Stimulated activated CD8-positive, alpha-beta memory T cell treated with anti-CD3 and anti-CD28 coated beads, Interleukin-7, amount 100 ng/mL, for 24 hours (primary cell): ENCODE measurements at places on chromosomes 13 and 19.

GRCh38 chr19:42441049-42441445 lies 1.7 kb downstream of the CXCL17 start:
- no peak for DNase-seq

DNA sequence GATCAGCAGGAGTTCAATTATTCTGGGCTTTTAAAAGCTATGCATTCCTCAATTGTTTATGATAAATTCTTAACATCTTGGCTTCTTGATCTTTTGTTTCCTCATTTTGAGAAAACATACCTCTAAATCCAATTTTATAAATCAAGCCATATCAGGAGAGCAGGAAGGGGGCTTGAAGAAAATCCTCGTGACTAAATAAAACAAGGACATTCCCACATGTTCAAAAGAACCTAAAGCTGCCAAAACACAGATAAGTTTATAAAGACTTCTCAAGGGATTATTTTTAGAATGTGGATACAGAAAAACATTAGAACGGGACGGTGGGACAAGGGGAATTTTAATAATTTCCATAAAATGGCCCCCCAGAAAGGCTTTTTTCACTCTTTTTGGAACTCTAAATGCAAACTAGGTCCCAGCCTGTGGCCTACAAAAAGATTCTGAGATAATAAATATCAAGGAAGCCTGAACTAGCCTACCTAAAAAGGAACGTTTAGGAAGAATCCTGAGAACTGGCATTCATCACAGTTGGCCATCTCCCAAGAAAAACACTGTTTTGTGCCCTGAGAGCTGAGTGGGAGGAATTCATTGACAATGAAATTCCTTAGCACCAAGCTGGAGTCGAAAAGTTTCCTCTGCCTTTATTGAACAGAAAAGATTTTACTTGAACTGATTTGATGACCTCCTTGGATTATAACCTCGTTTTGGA lies 30.1 kb downstream of the ZAR1L start:
- no peak for DNase-seq

DNA sequence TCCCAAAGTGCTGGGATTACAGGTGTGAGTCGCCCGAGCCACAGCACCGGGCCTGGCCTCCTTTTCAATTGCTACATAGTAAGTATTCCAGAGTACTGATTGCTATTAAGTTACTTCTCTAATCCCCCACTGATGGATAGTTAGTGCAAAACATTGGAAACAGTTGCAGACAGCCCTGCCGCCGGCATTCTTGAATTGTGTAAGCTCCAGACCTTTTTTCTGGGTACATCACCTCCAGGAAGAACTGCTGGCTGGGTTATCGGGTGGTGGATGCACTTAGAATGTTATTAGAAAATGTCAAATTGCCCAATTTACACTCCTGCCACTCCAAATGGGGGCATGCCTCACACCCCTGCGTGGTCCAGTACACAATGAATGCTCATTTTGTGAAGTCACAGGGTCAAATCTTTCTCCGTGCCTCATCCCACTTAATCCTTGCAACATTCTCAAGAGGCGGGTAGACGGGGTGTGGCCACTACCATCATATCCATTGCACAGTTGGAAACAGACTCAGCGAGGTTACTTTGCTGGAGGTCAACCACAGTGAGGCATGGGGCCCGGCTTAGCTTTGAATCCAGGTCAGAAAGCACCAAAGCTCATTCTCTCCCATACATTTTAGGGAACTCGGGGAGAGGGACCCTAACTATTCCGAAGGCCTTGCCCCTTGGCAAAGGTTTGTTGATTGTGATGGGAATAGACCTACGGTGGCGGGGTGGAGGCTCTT lies 1.0 kb upstream of the KDM4B start:
- DNase-seq, result no peak

GRCh38 chr19:41245843-41246242 lies 18.3 kb upstream of the HNRNPUL1 start:
- DNase-seq, result no peak

DNA sequence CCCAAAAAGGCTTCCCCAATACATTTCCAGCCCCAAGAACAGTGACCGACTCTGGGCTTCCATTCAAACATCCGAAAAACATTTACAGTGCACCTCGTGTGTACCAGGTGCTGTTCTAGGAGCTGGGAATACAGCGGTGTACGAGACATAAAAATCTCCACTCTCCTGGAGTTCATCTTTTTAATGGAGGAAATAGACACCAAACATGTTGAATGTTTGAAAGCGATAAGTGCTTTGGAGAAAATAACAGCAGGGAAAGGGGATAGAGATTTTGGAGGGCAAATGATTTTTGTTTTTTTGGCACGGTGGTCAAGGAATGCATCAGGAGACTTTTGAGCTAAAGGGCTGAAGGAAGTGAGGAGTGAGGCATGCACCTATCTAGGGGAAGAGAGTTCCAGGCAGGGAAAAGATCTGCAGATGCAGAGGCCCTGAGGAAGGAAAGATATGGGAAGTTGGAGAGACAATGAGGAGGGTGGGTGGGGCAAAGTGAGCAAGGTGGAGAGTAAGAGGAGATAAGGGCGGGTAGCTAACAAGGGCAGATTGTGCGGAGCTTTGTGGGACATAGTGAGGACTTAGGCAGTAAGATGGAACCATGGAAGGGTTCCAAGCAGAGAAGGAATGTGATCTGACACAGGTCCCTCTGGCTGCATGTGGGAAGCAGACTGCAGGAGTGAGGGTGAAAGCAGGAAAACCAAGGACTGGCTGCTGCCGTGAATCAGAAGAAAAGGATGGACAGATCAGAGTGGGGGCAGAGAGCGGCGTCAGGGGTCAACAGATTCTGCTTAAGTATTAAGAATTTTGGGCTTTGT lies 703 bp upstream of the FBL start:
- DNase-seq, result no peak

- DNase-seq, result no peak
Measured at GRCh38 chr19:57587529-57587928, 3.6 kb downstream of the ZIK1 start.

DNA sequence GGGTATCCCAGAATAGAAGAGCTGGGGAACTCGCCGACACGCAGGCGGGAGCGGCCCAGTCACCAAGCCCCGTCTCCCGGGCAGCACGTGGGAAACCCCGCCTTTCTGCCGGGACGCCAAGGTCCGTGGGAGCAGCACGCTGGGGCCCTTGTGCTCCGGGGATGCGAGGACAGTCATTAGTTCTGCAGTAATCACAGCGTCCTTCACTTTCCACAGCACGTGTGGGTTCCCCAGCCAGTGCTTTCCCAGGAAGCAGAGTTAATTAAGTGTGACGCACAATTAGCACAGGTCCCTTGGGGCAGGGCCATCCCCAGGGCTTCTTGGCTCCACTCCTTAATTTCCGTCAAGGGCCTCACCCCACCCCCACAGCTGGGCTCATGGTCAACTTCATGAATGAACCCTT lies 64.3 kb upstream of the C13orf46 start:
- DNase-seq, result no peak

- DNase-seq, result no peak
Measured at GRCh38 chr13:23699271-23699670, 129.1 kb downstream of the TNFRSF19 start.

GRCh38 chr13:97142452-97142851 lies 79.7 kb upstream of the MBNL2 start:
- DNase-seq, result no peak

DNA sequence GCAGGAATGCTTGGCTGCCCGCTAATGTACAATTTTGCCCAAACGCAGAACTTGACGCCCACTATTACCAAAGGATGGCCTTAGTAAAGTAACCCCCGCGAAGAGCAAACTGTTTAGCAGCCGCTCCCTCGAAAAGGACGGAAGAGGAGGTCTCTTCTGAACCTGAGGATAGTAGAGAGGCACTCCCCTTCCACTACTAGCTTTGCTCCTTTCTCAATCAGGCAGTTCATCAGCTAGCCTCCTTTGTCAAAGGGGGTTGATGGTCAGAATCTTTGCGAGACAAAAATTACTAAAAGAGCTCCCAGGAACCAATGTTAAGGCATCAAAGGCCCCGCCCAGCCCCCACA lies 534 bp downstream of the CAB39L start:
- DNase-seq, result no peak

GRCh38 chr13:50285283-50285682 lies 270.0 kb downstream of the KCNRG start:
- no peak for DNase-seq

DNA sequence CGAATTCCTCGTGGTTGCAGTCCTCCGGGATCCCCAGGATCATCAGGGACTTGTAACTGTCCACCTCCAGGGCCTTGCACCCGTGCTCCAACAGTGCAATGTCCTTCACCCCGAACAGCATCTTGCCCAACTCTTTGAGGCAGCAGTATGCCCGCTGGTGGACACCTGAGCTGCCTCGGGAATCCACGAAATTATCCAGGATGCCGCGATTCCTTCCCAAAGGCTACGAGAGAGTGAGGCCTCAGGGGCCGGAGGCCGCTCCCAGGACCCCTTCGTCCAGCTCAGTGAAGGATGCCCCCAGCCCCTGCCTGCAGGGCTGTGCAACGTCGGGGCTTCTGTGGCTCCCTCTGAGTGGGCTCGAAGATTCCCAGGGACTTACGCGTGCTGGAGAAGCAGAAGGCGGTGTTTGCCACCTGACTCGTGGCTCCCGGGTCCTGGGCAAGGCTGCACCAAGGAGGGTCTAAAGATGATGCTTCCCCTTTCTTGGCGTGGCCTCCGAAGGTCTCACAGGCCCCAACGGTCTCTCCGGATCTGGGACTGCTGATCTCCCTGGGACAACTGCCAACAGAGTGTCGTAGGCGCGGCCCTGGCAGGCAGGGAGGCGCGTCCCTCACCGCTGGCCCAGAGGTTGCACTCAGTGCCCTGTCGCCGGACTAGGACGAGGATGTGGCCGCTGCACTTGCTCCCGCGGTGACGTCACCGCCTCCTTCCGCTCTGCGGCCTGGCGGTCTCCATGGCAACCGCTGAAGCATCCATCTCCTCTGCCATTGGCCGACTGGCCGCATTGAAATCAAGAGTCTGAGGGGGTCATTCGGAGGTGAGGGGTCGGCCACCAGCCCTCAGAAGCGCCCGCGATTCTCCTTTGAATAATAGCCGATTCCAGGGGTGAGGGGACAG lies at the start of gene PNMA8C:
TSS of gene PNMA8C (minus strand) at position 698 of the 897 bp plus-strand sequence. CDS start at position 121, 577 bp downstream.
- peak; percentile 21 for DNase-seq

DNA sequence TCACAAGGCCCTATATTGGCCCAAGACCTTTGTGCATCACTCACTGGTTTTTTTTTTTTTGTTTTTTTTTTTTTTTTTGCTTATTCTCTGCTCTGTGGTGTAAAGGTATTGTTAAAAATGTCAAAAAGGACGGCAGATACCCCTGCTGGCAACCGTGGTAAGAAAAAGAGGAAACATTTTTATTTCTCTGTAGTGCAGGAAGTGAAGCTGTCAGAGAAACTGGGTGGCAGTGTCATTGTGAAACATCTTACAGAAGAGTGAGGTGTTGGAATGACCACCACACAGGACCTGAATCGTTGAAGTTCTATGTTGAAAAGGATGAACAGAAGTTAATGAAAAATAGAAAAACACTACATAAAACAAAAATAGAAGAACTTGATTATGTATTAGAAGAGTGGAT lies 346.4 kb downstream of the FGF9 start:
- no peak for DNase-seq

DNA sequence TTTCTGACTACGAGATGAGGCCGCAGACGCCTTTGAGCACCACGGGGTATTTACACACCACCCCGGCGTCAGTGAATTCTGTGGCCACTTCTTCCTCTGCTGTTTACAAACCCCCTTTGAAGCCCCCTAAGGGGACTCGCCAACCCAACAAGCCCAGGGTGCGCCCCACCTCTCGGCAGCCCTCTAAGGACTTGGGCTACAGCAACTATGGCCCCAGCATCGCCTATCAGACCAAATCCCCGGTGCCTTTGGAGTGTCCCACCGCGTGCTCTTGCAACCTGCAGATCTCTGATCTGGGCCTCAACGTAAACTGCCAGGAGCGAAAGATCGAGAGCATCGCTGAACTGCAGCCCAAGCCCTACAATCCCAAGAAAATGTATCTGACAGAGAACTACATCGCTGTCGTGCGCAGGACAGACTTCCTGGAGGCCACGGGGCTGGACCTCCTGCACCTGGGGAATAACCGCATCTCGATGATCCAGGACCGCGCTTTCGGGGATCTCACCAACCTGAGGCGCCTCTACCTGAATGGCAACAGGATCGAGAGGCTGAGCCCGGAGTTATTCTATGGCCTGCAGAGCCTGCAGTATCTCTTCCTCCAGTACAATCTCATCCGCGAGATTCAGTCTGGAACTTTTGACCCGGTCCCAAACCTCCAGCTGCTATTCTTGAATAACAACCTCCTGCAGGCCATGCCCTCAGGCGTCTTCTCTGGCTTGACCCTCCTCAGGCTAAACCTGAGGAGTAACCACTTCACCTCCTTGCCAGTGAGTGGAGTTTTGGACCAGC lies 5.3 kb downstream of the SLITRK5 start:
- DNase-seq, result no peak

DNA sequence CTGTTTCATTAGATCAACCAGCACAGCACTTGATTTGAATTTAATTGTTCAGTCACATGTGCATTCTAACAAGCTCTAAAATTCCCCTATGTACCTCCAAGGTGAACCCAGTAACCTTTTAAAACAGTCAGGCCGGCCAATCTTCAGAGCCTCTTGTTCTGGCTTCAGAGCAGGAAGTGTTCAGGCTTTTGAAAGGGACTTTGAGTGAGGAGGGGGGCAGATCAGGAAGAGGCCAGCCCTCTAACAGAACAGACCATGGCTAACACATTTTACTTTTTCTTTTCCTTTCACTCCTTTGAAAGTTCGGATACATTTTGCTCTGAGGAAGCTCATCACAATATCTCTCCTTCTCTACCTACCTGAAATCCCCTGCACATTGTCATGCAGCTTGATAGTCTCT lies 390.3 kb downstream of the TBC1D4 start:
- DNase-seq, result no peak

GRCh38 chr13:20311022-20311421 lies 78.9 kb upstream of the GJB6 start:
- DNase-seq, result no peak

- DNase-seq, result no peak
Measured at GRCh38 chr13:73329355-73329754, 270.6 kb downstream of the KLF5 start.

DNA sequence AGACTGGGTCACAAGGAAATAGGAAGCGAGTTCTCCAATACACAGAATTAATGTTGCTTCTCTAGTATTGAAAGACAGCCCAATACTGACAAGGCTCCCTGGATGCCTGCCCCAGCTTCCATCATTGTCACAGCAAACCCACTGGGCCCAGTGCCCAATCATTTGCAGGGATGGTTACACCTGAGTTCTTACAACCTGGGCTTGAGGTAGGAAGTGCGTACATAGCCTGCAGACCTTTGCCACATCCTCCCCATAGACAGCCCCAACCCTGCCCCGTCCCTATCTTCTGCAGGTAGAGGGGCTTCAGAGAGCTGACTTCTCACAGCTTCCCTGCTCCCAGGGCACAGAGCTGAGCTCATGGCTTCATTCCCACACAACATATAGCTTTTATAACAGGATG lies 108.1 kb upstream of the UBL3 start:
- no peak for DNase-seq

DNA sequence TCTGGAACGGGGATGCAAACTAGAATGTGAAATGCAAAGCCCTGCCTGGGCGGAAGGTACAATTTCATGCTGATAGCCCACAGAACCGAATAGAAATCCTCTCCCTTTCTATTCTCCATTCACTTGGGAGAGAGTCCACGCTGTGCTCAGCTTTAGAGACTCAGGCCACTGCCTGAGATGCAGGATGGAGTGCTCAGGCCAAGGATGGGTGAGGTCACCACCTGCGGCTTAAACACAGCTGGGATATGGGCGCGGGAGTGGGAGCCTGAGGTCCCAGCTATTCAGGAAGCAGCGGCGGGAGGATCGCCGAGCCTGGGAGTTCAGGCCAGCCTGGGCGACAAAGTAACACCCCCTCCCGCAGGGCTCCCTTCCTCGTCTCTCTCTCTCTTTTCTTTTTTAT lies 446 bp upstream of the ZNF83 start:
- DNase-seq, result no peak

- no peak for DNase-seq
Measured at GRCh38 chr19:51127755-51128154, 3.0 kb downstream of the SIGLEC9 start.

GRCh38 chr19:43966079-43966694 lies 15.2 kb downstream of the ZNF221 start:
- DNase-seq, result no peak
